Activated naive CD4-positive, alpha-beta T cell treated with anti-CD3 and anti-CD28 coated beads, Interleukin-2, amount 50 U/mL, for 16 hours (primary cell): ENCODE measurements at places on chromosomes 6 and 20.

GRCh38 chr20:63402860-63403220 is 41.7 kb upstream of the CHRNA4 start:
- DNase-seq: no peak

DNA sequence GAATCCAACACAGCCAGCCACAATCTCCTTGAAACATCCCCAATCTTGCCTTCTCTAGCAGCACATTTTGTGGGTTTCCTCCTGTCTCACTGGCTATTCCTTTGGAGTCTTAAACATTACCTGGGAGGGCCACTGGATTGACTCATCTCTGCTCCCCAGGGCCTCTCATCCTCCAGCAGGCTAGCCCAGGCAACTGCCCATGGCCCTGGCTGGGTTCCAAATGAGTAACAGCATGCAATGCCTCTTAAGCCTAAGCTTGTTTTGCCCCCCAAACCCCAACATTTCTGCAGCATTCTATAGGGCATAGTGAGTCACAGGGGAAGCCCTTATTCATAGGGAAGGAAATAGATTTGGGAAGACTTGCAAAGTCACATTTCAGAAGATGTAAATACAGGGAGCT is 204.9 kb downstream of the FOXA2 start:
- DNase-seq: no peak

GRCh38 chr20:14701326-14701725 is 363.9 kb upstream of the FLRT3 start:
- no peak for DNase-seq

- no peak for DNase-seq
Observed at GRCh38 chr6:106844930-106845329, 129.6 kb downstream of the CD24 start.

GRCh38 chr6:38131527-38131965 is 312.0 kb downstream of the ZFAND3 start:
- DNase-seq: no peak

- DNase-seq: no peak
Observed at GRCh38 chr20:36613974-36614373, 8.4 kb downstream of the RAB5IF start.
